NK-92 treated with Interleukin-12 subunit alpha and Interleukin-12 subunit beta, amount 100 ng/mL, for 24 hours (cell line): ENCODE measurements at places on chromosomes 4 and X.

- no peak for DNase-seq
These were observed 534.0 kb downstream of the ANKRD50 start for GRCh38 chr4:124178449-124179021.

DNA sequence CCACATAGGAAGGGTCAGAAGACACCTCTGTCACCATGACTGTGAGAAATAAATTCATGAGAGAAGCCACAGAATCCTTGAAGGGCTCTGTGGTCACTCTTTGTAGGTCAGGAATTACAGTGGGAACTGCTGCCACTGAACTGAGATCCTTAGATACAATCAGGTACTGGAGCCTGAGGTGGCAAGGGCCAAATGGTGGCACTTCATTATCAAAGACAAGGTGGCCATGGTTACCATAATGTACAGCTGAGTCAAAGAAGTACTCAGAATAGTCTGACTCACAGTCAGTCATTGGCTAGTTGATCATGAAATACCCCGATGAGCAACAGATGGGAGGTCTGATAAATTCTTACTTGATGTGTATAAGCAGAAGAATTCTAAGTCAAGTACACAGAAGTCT, 131.9 kb downstream of the RTL3 start:
- no peak for DNase-seq

- DNase-seq, result no peak
These were observed 123.5 kb upstream of the EMCN start for GRCh38 chr4:100641336-100641735.

DNA sequence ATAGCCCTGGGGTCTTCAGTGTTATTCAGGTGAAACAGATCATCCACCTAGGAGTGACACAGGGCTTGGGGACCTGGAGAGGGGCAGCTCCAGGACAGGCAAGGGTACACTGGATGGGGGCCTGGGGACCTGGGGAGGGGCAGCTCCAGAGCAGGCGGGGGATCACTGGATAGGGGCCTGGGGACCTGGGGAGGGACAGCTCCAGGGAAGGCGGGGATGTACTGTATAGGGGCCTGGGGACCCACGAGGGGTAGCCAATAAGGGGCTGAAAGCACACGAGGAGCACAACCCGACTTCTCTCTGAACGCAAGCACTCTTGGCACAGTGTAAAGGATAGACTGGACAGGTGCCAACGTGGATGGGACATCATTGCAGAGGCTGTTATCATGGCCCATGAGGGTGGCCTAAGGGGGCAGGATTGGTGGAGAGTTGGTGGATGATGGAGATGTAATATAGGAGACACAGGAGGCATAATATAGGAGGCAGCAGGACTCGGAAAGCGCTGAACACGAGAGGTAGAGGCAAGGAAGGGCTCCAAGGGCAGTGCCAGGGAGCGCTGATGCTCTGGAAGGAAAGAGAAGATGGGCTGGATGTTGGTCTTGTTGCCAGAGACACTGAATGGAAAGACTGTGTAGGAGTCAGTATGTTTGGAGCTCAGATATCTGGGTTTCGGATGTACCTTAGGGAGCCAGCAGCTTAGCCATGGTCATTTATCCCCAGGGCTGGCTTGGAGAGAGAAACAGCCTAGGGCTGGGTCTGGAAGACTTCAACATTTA, 37.9 kb upstream of the FGFBP2 start:
- DNase-seq, result peak; percentile 18

DNA sequence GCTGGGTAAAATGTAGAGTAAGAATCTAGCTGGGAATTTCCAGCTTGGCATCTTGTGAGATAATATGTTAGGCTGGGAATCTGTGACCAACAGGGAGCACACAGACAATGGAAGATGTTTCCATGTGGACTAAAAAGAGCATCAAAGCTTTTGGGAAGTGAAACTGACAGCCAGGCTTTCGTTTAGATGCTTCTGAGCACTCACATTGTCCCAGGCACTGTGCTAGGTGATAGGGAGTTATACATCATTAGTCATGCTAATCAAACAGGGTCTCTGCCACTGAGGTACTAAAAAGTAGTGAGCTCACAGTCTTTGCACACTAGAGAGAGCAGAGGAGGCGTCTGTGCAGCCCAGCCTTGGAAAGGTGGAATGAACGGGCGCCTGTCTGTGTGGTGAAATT, 101.9 kb upstream of the SCOC start:
- no peak for DNase-seq

- DNase-seq, result no peak
These were observed 14.7 kb downstream of the PDGFC start for GRCh38 chr4:156956826-156957368.

- no peak for DNase-seq
These were observed 60.9 kb upstream of the IBSP start for GRCh38 chr4:87738483-87738882.
